ENCODE measurements at places on chromosomes 4 and X.

DNA sequence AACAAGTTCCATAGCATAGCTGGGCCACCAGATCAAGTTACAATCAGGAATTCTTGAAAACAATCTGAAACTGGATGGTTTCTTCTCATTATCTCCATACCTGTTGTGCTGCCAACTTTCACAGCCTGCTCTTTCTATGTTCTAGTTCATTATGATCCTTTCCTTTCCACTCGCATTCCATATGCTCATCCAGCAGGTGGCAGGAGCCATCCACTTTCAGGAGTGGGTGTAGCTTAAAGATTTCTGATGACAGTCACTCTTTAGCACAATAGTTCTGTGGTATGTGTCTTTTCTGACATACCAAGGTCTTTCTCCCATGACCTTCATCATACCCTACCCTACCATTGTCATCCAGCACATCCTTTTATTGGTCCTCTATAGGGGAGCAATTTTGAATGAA is 46.4 kb downstream of the PAGE2 start:
- no peak for DNase-seq

DNA sequence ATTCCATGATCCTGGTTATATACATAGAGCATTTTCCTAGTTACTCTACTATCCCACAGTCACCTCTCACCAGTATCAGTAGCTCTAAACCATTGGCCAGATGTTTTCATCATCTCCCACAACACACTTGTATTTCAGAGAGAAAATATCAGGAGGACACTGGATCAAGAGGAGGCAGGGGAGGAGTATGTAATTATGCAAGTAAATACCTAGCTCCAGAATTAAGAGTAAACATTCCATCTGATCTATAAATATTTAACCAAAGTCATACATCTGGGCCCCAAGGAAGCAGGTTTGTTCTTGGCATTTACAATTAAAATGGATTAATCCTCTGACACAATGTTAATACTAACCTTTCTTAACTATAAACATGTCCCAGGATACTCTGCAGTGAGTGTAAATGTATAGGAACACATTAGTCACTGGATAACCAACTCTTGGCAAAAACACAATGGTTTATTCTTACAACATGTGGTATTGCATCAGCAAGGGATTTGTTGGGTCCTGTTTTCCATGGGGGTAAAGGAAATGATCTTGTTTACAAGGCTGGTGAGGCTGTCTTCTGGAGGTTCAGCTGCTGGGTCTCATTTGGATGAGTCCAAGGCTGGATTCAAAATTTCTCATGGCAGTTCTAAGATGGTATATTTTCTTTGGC is 170.1 kb downstream of the ATG4A start:
- DNase-seq, result peak; percentile 35

- DNase-seq, result no peak
Measured at GRCh38 chrX:130523460-130524394, 121.9 kb downstream of the RBMX2 start.

DNA sequence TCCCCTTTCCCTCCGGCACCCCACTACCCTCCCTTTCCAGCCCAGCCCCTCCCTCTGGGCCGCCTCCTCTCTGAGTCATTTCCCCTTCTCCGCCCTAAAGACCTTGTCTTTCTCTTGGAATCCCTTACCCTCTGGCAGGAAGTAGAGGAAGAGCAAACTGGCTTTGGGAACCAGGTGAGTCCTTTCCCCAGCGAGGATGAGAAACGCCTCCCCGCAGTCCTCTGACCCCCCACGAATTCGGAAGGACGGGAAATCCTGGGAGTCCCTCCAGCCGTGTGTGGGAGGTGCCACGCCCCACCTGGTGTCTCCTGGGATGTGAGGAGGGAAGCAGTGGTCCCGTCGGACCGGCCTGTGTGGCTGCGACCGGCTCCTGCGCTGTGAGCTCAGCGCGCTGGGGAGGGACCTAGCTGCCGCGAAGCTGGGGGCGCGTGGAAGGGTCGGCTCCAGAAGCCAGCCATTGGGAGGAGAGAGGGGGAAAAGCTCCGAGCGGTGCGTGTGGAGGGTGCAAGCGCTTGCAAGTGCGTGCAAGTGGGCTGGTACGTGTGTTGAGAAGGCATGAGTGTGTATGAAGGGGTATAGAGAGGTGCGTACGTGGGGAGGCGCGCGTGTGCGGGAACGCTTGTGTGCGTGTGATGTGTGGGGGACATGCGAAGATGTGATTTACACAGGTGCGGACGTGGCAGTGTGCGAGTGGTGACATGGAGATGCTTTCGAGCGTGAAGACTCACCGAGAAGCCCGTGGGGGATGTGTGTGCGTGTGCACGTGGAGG is 46.3 kb downstream of the TEX13B start:
- no peak for DNase-seq

GRCh38 chr4:153545822-153546221 is 79.7 kb downstream of the TMEM131L start:
- DNase-seq, result no peak

DNA sequence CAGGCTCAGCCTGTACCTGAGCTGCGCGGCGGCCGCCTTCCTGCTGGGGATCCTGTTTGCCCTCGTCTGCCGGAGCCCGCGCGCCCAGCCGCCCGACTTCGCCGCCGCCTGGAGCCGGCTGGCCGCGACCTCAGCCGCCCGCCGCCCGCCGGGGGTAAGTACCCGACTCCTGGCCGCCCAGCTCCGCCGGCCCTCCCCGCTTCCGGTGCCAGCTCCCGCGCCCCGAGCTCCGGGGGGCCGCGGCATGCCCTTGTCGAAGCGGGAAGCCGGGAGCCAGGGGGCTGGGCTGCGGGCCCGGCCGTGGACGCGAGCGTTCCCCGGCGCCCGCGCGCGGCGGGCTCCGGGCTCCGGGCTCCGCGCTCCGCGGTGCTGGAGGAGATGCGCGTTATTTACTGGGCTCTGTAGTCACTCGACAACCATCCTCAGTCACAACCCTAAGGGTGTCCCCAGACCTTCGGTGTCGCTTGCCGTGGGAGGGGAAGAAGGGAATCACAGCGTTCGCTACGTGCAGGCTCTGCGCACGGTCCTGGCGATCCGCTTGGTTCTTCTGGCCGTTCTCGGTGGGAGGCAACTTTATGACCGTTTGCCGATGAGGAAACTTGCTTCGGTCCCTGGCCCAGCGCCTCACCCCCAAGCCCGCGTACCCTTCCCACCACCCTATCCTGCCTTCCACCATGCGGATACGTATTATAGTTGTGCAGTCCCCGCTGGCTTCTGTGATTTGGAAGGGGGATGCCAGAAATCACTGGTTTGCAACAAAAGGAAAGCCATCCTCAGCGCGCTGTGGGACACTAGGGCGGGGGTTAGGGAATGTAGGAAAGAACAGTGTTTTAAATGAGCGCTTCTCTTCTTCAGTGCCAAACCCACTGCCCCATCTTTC is 944 bp downstream of the SNX25 start:
- no peak for DNase-seq

GRCh38 chr4:98937986-98938720 is 9.2 kb upstream of the EIF4E start:
- DNase-seq, result peak; percentile 13

DNA sequence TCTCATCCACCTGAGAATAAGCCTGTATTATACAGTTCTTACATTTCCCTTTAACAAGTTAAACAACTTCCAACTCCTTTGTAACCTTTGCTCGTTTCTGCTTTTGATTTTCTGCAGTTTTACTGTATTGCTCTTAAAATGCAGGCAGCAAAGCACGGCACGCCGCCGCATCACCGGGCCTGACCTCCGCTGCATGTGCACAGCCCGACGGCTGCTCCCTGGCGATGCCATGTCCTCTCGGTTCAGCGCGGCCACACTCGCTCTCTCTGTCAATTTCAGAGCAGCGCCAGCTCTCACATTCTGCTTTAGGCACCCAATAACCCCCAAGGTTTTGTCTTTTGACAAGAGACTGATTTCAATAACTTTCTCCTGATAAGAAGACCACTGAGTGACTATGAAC is 60.3 kb downstream of the DCTD start:
- no peak for DNase-seq

DNA sequence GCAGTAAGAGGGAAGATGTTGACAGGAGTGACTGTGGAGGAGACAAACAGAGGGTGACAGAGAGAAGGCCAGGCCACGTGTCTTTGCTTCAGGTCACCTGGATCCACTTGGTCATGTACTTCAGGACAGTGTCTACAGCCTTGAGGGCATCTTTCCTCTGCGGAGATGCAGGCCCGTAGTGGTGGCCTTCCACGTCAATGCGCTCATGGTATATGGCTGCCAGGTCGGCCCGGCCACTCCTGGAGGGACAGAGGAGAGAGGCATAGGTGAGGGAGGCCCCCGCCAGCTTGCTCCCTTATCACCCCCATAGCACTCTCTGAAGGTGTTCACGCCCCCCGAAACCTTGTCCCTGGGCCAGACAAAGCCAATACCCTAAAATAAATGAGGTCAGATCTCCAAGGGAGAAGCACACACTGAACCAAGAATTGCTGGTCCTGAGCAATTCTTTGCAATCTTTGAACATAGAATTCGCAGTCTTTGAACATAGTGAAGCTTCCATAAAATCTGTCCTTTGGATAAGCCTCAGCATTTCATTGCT is 99.9 kb downstream of the ENPP6 start:
- DNase-seq, result no peak

- no peak for DNase-seq
Measured at GRCh38 chrX:47214435-47215077, 3.9 kb upstream of the CDK16 start.

DNA sequence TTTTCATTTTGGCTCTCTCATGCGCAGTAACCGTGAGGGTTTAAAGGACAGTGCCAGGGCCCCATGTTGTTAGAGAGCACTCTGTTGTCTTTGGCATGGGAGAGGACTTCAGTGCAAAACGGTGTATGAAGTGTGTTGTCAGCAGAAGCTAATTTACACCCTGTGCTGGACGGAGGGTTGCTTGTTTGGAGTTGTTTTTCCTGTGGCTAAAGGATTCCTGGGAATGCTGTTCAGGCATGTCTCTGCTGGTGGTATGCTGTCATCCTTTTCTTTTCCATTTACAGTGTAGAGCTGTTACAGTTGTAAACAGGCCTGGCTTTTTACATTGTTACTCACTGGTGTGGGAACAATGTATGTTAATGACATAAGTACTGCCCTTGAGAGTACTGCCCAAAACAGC is 206.3 kb downstream of the CBR4 start:
- DNase-seq, result no peak

GRCh38 chr4:68249434-68249833 is 3.9 kb upstream of the TMPRSS11B start:
- DNase-seq, result no peak

DNA sequence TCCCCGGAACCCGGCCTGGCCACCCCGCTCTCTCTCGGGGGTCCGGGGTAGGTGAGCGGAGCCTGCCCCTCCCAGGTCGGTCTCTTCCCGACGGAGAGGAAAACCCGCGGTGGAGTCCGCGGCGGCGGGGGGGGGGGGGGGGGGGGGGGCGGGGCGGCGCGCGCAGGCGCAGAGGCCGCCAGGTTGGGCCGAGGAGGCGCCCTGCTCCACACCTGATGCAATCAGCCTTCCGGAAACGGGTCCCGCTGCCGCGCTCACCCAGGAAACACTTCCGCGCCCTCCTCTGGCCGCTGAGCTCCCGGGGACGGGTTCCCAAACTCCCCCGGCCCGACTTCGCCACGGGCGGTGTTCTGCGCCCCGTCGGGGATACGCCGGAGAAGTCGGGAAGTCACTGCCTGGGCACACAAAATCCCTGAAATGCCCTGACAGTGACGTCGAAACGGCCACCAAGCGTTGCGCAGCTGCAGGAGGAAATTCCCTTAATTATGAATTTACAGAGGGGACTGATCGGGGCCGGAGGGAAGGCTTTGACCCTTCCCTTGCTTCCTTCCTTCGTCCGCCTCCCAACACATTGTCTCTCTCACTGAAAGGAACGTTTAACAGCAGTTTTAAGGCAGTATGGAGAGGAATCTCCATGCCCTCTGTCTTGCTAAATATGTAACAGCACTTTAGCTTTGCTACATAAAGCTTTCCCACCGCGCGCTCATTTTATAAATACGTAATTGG is 2.1 kb upstream of the APBB2 start:
- DNase-seq, result no peak

DNA sequence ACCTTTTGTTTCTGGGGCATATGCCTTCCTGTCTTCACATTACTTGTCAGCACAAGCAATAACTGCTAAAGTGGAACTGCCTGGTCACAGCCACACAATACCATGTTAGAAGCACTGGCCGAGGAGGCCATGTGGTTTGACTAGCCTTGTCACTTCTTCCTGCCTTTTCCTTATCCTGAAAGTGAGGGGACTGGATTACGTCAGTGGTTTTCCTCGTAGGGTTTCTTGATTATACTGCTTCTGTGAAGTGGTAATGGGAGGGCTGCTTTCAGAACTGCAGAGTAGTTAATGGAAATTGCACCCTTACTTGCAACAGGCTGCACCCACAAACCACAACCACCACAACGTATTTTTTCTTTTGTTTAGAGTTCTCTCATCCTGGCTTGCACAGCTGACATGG is 26.6 kb downstream of the ZRSR2 start:
- no peak for DNase-seq

DNA sequence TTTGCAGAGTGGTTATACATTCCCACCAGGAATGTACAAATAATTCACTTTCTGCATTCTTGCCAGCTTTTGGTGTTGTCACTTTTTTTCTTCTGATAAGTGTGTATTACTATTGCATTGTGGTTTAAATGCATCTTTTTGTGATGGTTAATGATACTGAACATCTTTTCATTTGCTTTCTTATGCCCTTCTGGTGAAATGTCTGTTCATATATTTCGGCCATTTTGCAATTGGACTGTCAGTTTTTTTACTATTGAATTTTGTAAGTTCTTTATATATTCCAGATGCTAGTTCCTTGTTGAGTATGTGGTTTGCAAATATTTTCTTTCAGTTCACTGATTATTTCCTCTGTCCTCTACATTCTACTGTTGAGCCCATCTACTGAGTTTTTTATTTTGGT is 19.4 kb upstream of the BMP2K start:
- no peak for DNase-seq

DNA sequence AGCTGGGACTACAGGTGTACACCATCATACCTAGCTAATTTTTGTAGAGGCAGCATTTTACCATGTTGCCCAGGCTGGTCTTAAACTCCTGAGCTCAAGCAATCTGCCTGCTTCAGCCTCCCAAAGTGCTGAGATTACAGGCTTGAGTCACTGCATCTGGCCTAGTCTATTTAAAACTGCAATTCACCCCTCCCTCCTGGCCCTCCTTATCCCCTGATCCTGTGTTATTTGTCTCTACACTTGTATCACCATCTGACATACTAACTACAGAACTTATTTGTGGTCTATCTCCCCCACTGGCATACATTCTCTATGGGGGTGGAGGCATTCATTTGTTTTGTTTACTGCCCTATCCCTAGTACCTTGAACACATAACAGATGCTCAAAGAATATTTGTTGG is 23.7 kb downstream of the CC2D2A start:
- DNase-seq, result no peak

- DNase-seq, result no peak
Measured at GRCh38 chr4:20528508-20528907, 171.8 kb upstream of the PACRGL start.

DNA sequence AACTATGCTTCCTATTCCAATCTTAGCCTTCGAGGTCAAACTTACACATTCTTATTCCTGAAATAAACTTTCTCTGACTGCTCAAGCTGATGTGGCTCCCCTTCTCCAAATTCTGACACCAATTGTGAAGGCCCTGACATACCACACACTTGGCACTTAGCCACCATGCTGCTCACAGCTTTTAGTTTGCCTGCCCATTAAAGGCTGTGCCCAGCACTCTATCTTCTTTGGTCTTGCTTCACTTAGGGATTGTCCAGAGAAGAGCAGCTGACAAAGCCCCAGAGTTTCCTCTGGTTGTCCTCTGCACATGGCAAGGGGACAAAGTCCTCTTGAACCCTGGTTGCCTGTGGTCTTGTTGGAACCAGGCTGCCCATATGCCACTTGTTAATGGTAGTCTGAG is 126.1 kb downstream of the ARHGEF9 start:
- no peak for DNase-seq

GRCh38 chrX:57929373-57929772 is 19.1 kb upstream of the ZXDA start:
- DNase-seq, result no peak

GRCh38 chr4:3019145-3019846 is 55.0 kb downstream of the HTT-AS start:
- no peak for DNase-seq

Measured in non-pigmented ciliary epithelial cell (primary cell).